Activated T-helper 1 cell treated with anti-CD3 and anti-CD28 coated beads, Interleukin-2, amount 50 U/mL, for 16 hours (primary cell): ENCODE measurements at places on chromosomes 1 and 21.

DNA sequence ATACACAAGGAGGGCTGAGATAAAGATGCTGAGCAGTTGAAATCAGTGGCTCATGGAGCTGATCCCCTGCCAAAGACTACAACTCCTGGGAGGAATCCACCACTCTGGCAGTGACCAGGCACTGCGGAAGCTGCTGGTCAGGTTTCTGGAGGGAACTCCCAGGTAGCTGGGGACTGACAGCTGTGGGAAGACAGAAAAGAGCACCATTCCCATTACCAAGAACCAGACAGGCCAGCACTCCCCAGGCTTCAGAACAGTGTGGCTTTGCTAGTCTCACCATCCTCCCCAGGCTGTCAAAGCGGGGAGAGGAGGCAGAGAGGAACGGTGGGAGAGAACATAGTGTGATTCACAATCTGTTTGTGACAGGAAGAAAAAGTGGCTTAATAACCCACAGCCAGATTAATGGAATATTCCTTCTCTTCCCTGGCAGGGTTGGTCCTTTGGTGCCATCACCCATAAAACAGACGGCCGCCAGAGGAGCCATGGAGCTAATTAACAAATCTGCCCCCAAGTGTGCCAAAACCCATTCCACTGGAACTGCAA lies 92.1 kb downstream of the MAB21L3 start:
- no peak for DNase-seq

DNA sequence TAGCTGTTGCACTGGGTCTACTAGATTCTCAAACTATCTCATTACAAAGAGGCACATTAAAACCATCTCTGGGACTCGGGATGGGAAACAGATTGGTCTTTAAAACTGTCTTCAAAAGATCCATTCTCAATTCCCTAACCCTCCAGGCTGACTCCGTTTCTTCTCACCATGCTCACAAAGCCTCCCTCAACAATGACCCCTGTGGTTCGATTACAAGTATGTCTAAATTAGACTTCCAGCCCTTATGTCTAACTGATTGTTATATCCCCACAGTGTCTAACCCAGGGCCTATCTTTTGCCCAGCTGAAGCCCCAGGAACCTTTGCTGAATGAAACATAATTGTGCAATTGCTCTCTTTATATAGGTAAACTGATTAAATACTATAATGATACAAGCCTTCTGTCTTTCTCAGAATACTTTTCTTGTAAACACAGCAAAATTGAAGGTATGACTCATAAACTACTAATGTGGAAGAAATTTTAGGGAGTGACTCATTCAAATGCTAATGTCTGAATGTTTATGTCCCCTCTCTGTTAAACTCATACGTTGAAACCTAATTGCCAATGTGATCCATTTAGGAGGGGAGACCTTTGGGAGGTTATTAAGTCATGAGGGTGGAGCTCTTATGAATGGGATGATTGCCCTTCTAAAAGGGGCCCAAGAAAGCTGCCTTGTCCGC lies 65.6 kb upstream of the DAB1 start:
- DNase-seq, result no peak

DNA sequence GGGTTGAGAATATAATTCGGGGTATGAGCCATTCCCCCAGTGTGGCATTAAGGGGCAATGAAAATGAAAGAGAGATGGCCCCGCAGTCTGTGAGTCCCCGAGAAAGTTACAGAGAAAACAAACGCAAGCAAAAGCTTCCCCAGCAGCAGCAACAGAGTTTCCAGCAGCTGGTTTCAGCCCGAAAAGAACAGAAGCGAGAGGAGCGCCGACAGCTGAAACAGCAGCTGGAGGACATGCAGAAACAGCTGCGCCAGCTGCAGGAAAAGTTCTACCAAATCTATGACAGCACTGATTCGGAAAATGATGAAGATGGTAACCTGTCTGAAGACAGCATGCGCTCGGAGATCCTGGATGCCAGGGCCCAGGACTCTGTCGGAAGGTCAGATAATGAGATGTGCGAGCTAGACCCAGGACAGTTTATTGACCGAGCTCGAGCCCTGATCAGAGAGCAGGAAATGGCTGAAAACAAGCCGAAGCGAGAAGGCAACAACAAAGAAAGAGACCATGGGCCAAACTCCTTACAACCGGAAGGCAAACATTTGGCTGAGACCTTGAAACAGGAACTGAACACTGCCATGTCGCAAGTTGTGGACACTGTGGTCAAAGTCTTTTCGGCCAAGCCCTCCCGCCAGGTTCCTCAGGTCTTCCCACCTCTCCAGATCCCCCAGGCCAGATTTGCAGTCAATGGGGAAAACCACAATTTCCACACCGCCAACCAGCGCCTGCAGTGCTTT lies 9.4 kb downstream of the PROX1 start:
- no peak for DNase-seq

DNA sequence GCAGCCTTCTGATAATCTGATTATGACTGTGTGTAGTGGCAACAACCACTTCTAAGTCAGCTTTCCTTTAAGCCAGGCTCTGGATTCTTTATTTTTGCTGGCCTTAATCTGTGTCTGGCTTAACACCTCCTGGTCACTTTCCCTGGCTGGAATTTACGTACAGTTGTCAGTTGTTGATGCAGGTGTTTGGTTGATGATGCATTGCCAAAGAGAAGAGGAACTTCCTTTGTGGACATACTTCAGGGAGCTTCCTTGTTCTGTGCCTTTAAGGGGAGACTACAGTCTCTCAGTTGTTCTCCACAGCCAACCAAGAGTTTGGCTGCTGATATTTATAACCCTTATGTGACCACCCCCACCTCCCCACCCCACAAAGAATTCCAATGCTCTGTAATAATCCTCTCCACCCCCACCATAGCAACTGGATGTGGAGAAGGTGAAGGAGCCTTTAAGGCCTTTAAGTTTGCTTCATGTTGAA lies 96.0 kb upstream of the BMP8A start:
- no peak for DNase-seq

DNA sequence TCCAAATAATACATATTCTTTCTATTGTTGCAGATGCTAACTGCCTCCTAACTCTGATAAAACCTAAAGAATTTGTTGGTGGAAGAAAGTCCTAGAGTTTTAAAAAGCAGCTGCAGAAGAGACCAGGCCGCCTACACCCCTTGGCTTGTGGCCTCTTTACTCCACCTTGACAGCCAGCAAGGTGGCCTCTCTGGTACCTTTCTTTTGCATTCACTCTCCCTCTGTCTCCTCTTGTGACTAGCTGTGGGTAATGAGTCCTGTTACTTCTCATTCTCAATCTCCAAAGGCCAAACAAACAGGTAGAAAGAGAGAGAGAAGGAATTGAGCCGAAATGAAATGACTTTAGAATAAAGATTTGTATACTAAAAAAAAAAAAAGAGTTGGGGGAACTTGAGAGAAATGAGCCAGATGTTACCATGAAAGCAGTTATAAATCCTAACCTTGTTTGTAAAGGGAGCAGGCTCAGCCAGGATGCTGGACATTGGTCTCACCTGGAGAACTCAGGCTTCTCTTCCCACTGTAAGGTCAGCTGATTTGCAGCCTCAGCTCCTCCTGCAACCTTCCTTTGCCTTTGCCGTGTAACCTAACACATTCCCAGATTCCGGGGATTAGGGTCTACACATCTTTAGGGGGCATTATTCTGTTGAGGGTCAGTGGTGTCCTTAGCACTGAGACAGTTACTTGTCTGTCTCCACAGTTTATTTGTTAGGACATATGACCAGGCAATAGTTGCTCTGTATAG lies 164.1 kb upstream of the IRF2BP2 start:
- DNase-seq, result no peak

GRCh38 chr1:109828756-109829505 lies 65.2 kb upstream of the EPS8L3 start:
- no peak for DNase-seq

- DNase-seq, result no peak
Observed at GRCh38 chr1:23964790-23965740, 5.4 kb downstream of the PNRC2 start.

GRCh38 chr1:26274801-26275425 lies 5.0 kb upstream of the SH3BGRL3 start:
- DNase-seq, result no peak

DNA sequence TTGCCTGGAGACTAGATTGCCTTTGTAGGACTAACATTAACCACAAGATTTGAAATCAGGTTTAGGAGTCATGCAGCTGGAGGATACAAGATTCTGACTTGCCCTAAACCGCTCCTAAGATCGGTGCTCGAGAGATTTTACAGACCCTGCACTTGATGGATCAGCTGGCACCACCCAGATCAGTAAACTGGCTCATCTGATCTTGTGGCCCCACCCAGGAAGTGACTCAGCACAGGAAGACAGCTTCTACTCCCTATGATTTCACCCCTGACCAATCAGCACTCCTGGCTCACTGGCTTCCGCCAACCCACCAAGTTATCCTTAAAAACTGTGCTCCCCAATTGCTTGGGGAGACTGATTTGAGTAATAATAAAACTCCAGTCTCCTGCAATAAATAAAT lies 876 bp upstream of the CATSPERE start:
- DNase-seq, result no peak

DNA sequence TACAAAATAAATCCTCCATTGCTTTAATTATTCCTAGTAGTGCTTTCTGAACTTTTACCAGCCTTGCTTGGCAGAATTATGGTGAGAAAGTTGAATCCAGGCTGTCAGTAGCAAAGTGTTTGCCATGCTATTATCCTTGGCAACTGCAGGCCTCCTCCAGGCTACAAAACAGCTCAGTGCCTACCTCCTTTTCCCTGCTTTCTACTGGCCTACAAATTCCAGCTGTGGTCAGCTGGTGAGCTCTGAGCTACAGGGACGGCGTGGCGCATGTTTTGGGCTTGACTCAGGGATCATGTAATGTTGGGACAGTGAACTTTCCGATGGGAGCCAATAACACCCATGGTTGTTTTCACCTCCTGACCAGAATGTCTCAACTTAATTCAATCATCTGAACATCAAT lies 456.1 kb upstream of the ADAMTS5 start:
- no peak for DNase-seq
